Fibroblast of the aortic adventitia (primary cell): ENCODE measurements at places on chromosomes 6 and 20.

GRCh38 chr6:1334684-1335083 lies 22.8 kb downstream of the FOXQ1 start:
- no peak for DNase-seq

DNA sequence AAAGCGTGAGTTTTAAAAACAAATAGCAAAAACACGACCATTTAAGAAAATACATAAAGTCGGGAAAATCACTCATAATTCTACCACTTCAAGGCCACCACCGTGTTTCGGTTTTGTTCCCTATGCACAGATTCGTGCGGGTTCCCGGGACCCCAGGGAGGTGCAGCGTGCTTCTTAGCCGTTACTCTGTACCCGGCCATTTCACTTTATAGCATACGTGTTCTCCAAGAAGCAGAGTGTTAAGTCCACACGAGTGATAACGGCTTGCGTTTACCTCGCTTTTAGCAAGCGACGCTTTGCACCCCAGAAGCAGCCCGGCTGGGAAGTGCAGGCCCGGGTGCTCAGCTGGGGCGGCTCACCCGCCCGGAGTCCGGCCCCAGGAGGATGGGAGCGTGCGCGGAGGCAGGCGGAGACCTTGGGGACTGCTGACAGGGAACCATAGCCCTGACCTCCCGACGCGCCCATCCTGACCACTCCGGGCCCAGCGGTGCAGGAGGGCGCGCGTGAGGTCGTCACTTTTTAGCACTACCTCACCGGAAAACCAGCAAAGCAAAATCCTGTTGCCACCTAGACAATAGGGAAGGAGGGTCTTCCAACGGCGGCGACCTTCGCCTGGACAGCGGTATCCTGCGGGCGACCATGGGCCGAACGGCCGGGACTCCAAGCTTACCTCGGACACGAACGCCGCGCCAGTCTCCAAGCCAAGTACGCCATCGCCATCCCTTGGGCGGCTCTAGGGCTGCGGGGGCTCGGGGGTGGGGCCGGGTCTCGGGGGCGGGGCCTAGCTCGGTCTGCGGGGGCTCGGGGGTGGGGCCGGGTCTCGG lies at the start of gene ECI2:
TSS of gene ECI2 (minus strand) at position 735 of the 824 bp plus-strand sequence. CDS start at position 720, 15 bp downstream.
- peak; percentile 40 for DNase-seq

GRCh38 chr6:113146878-113147277 lies 710.3 kb upstream of the MARCKS start:
- no peak for DNase-seq

GRCh38 chr6:158290659-158291058 lies 21.6 kb upstream of the TULP4 start:
- DNase-seq: no peak

DNA sequence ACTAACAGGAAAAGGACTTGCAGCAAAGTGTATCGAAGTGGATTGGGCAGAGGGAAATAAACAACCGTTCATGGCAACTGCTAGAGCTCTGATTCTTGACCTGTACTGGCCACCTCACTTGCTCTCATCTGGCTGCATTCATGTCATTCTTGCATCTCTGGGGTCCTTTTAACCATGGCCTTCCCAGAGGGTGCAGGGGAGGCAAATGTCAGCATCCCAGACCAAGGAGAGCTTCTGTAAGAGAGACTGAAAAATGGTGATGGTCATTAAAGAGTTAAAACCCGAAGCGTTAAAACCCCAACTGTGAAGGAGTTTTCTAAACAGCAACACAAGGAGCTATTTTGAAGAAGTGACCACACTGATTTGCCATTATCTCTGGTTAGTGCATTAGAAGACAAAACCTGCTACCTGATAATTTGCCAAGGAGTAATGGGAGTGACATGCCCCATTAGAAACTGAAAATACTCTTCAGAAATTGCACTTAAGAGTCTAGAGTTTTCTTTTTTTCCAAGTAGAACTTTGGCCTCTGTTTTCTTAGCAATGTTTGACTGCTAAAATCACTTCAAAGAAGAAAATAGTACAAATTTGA lies 62.4 kb downstream of the APCDD1L start:
- DNase-seq: no peak

DNA sequence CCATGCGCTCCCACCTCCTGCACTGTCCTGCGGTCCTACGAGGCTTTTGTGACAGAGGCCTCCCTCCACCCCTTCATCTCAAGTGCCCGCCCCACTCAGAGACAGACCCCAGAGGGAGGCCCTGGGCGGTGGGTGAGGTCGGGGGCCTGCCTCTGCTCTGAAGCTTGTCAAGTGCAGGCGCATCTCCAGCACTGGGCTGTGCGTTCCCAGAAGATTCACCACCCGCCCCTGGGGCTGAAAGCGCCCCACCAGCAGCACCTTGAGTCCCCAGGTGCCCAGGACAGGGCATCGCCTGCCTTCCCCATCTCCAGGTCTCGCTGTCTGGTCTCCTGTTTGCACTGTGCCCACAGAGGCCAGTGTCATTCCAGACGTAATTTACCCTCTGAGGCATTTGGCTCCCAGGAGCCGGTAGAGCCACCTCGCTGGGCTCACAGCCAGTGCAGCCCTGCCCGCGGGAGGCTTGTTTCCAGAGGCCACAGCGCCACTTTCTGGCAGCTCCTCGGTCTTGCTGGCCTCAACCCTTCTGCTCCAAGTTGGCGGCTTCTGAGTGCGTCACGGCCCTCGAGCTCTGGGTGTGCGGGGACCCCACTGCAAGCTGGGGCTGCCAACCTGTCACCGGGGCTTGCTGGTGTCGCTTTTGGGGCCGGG lies 191.1 kb downstream of the TAF4 start:
- peak; percentile 1 for DNase-seq

- DNase-seq: peak; percentile 32
Observed at GRCh38 chr6:3085074-3085473, 16.8 kb downstream of the RIPK1 start.

- DNase-seq: peak; percentile 42
Observed at GRCh38 chr6:139738801-139739455, 364.5 kb upstream of the CITED2 start.

GRCh38 chr6:134152767-134153485 lies 100.5 kb upstream of the SLC2A12 start:
- no peak for DNase-seq

- no peak for DNase-seq
Observed at GRCh38 chr6:77707603-77708002, 54.8 kb downstream of the MEI4 start.
